Stomach (tissue), 19 donors: ENCODE measurements at places on chromosomes 4 and X.

- peak; percentile 15 for DNase-seq
Measured at GRCh38 chr4:102430461-102430910, 70.7 kb upstream of the NFKB1 start.

- DNase-seq: no peak
Measured at GRCh38 chr4:10758906-10759305, 74.3 kb upstream of the CLNK start.

DNA sequence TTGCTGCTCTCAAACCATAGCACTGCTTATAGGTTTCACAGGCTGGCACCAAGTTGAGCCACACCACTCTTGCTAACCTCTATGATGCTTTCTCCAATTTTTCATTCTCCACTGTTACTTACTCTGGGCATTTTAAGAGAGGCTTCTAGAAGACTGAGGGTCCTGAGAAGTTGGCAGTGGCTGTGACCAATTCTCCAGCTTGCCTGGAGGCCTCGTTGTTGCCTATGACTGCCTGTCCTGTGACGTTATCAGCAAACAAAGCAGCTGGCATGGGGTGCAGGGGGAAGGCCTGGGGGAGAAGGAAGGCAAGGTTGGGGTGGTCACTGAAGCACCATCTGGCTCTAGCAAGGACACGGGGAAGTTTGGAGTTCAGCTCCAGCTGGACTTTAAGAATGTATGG lies 30.4 kb upstream of the PDLIM3 start:
- DNase-seq: no peak

- no peak for DNase-seq
Measured at GRCh38 chrX:56313308-56313707, 81.2 kb downstream of the KLF8 start.

- DNase-seq: no peak
Measured at GRCh38 chr4:163598028-163598427, 103.5 kb downstream of the TMA16 start.

GRCh38 chrX:68784816-68785215 lies 44.0 kb upstream of the EFNB1 start:
- no peak for DNase-seq

DNA sequence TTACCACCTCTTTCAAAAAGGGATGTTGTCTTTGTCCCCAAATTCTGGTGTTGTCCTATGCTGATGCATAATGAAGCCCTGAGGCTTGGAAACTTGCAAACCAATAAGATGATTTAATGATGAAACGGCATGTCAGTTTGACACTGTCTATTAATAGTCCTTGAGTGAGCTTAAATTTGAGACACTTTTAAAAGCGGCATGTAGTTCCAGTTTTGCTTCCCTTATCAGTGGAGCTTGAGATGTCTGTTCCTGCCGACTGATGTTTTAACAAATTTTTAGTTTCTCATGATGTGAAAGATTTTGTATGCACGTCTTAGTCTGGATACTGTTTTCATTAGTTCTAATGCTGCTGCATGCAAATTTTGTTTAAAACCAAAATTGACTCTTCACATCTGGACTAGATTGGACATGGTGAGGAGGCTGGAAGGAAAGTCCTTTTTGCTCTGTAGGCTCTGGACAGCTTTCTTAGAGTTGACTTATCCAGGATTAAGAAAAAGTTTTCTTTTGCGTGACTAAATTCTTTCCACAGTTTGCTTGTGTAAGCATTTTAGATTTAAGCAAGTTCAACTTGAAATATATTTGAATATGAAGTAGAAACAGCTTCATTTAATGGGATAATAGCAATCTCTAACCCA lies 11.7 kb downstream of the C1GALT1C1 start:
- DNase-seq: no peak

- DNase-seq: no peak
Measured at GRCh38 chr4:126779001-126779400, 853.8 kb upstream of the INTU start.

DNA sequence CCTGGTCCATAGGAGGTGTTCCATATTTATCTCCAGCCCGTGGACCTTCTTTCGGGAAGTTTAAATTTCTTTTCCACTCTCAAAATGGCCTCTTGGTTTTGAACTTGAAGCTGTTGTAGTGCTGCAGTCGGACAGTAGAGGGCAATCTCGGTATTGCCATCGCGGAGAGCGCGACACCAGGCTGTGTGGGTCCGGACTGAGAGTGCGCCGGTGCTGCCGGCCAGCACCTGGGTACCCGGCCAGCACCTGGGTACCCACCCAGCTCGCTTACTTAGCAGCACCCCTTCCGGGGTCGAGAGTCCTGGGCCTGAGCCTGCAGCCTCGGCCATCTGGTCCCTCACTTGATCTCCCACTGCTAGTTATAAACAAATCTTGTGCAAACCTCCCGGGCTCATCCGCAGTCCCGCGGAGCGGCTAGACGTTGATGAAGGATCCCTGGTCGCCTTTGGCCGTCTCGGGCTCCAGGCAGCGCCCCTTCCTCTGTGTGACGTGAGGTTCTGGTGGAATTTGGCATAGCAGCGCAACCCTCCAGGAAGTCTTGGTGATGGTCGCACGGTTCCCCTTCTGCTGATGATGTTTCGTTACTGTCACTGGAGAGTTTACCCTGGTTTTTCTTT lies 18.0 kb downstream of the FAM9A start:
- DNase-seq: peak; percentile 58

DNA sequence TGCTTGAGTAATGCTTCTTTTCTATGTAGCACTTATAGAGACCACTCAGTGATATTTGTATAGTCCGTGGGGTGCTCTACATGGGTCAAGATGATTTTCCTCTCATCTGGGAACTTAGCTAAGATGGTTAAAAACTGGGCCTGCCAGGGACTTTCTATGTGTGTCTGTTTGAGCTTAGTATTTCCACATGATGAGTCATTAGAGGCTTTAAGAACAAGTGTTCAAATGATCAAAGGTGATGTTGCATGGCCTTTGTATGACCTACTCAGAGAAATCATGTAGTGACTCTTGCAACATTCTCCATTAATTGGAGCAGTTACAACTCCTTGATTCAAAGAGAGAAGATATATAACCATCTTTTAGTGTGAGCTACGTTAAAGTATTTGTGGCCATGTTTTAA lies 1480.5 kb upstream of the IGFBP7 start:
- no peak for DNase-seq

DNA sequence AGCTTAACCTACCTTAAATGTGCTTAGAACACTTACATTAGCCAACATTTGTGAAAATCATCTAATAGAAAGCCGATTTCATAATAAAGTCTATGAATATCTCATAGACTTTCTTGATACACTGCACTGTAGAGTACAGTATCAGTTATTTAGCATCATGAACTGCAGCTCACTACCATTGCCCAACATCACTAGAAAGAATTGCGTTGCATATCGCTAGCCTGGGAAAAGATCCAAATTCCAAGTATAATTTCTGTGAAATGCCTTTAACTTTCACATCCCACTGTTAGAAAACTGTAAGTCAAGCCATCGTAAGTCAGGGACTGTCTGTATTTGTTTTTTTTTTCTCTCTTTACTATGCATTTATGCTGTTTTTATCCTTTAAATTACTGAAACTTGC lies 918.6 kb upstream of the PABPC4L start:
- peak; percentile 13 for DNase-seq

DNA sequence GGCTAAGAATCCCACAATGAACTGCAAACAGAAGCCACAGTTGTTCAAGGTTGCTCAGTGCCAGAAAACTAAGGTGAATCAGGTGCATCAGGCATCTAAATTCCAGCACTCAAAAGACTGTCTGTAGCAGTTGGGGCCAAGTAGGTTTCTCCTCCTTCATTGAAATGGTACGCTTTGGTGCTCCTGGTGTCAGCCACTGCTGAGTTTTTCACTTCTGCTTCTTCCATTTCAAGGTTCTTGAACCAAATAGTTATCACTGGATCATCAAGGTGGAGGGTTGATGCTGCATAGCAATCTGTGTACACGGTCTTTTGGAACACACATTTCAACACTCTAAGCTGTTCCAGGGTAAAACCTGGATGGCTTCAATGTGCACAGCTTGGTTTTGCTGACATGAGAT lies 74.4 kb downstream of the TMA16 start:
- no peak for DNase-seq

DNA sequence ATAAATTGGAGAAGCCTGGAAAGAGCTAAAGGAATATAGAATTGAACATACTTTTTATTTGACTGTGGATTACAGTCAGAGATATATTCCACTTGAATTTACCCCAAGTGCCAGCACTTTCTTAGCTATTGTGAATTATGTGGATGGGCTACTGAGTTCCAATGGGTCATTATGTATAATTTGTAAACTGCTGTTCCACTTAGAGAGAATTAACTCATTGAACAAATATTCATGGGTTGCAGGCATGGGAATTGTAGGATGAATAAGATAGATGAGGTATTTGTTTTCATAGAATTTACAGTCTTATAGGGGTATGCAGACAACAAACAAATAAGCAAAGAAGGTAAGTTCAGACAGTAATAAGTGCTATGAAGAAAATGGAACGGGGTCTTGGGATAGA lies 195.7 kb downstream of the SHROOM3 start:
- no peak for DNase-seq

GRCh38 chr4:175776217-175776616 lies 35.8 kb downstream of the GPM6A start:
- no peak for DNase-seq

- no peak for DNase-seq
Measured at GRCh38 chr4:110058677-110059076, 139.7 kb downstream of the ELOVL6 start.
